ENCODE measurements at places on chromosomes 16 and 17. TPM values are rescaled to one million over a fixed set of nuclear protein-coding genes. Genes with fewer than 3 reads are reported as not detected.

DNA sequence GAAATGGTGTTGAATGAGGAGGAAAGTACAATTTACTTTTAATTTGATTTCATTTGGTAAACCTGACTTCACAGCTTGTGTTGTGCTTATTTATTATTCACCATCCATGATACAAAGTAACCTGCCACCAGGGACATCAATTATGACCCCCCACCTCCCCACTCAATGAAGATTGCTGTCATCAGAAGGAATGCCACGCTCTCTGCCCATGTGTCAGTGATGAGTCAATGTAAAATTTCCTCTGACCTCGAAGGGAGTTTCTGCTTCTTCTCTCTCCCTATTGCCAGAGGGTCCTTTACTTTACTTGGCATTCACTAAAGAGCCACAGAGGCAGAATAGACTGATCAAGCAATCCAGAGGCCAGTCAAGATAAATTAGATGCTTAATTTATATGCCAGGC is 759.7 kb downstream of the CDH11 start:
- DNase-seq, result no peak

The SCGB1C2 gene
- not detected for total RNA-seq

The ITGAX gene
- total RNA-seq, result 0.03 TPM

The PRR15L gene
- not detected for total RNA-seq

The PAQR4 gene
- 43.4 TPM for total RNA-seq

DNA sequence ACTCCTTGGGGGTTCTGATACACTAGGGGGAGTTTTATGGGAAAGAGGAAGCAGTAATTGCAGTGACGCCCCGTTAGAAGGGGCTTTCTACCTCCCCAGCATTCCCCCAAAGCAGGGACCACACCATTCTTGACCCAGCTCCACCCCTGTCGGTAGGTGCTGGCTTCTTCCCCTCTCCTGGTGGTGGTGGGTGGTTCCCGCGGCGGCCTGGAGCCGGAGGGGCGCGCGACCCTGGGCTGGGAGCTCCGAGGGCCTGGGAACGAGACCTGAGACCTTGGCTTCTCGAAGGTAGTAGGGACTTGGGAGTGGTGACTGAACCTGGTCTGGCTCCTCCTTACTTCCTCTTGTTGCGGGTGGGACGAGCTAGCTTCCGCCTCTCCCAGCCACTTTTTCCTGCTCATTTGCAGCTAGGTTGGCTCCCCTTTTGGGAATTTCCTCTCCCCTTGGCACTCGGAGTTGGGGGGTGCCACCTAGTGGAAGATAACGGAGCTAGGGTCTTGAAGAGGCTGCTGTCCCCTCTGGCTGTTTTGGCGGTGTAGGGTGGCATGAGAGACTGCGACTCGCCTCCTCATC is 438 bp downstream of the GRN start:
- DNase-seq, result peak; percentile 92

- DNase-seq, result no peak
Measured at GRCh38 chr17:29085223-29085622, 42.3 kb downstream of the PIPOX start.
